Mammary microvascular endothelial cell (primary cell): ENCODE measurements at places on chromosomes 12 and 14. TPM values are rescaled to one million over a fixed set of nuclear protein-coding genes. Genes with fewer than 3 reads are reported as not detected.

The KCNC2 gene
- not detected in 2 replicates for total RNA-seq

The MORN3 gene
- total RNA-seq, result 0.20 and 0.47 TPM in 2 replicates

The C12orf75 gene
- total RNA-seq, result 81.4 and 89.5 TPM in 2 replicates

The TSPAN9 gene
- total RNA-seq, result 30.2 and 35.8 TPM in 2 replicates

The CIROP gene
- not detected in 2 replicates for total RNA-seq

The SAMD15 gene
- total RNA-seq, result 0.53 and 0.64 TPM in 2 replicates
